ENCODE measurements at places on chromosomes 4 and X. TPM values are rescaled to one million over a fixed set of nuclear protein-coding genes. Genes with fewer than 3 reads are reported as not detected.
A peak's percentile ranks its signal among the peaks of the same experiment; 100 is the strongest.

- DNase-seq: peak; percentile 32
Observed at GRCh38 chr4:120843849-120844527, 78.5 kb downstream of the PRDM5 start.

- peak; percentile 77 for DNase-seq
Observed at GRCh38 chrX:37776283-37776986, 3.4 kb upstream of the CYBB start.

DNA sequence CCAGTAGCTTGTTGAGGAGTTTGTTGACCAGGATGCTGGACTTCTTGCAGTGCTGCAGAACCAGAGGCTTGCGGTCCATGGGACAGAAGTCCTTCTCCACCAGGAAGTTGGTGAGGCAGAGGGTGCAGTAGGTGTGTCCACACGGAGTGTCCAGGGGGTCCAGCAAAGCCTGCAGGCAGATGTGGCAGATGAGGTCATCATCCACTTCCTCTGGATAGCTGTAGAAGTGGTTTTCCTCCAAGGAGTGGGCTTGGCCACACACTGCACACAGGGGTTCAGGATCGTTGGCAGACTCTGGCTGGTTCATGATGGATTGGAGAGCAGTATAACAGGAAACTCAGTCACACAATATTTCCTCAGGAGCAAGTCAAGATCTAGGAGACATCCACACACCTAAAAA is 17.6 kb downstream of the LNX1 start:
- no peak for DNase-seq

- no peak for DNase-seq
Observed at GRCh38 chr4:31045151-31045550, 325.0 kb downstream of the PCDH7 start.

- DNase-seq: no peak
Observed at GRCh38 chr4:14910411-14910810, 91.9 kb upstream of the CPEB2 start.

GRCh38 chr4:32790803-32791202 is 2070.6 kb downstream of the PCDH7 start:
- no peak for DNase-seq

DNA sequence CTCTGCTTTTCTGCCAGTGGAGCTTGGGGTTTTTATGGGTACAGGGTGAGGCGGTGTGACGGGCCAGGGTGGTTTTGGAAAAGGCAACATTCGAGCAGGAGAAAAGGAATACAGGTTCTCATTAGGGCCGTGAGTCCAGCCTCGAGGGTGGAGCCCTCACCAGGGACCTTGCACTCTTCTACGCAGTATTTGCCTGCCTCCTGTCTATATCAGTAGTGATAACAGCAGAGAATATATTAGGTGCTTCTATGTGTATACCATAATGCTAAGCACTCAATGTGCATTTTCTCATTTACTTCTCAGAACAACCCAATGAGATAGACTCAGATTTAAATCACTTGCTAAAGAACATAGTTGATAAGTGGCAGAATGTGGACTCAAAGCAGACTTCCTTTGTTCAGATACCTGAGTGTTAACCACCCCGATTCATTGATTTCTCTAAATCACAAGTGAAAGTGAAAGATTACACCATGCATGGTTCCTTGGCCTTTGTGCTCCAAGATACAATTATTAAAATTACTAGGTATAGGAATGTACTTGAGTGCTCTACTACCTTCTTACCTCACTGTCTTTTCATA is 403.9 kb downstream of the PCDH7 start:
- DNase-seq: no peak

GRCh38 chr4:68591204-68591603 is 15.1 kb upstream of the UGT2B17 start:
- DNase-seq: no peak

DNA sequence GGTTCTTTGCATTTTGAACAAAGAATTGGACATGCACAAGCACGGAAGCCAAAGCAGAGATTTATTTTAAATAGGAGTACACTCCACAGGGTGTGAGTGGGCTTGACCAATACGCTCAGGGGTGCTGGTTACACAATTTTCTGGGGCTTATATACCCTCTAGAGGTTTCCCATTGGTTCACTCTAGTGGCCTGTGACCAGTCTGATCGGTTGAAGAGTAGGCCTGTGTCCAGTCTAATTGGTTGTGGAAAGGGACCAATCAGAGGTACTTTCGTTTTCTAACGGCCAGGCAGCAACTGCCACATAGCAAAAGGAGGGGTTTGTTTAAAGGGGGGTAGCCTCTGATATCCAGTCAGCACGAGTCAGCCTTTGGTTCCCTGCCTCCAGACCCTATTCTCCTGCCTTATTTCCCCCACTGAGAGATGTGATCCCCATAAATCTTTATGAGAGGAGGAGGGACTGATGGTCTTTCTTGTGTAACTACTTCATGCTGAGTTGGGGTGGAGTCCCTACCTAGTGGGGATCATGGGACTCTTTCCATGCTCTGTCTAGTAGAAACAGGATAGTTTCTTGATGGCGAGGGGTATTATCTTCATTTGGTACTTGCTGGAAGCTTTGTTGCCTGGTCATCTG is 11.3 kb upstream of the AREG start:
- DNase-seq: peak; percentile 9

GRCh38 chr4:143294310-143294709 is 42.4 kb upstream of the GAB1 start:
- DNase-seq: no peak

GRCh38 chr4:101274888-101275752 is 72.2 kb downstream of the PPP3CA start:
- DNase-seq: no peak

- no peak for DNase-seq
Observed at GRCh38 chrX:35919536-35920309, at the start of gene CFAP47. TSS of gene CFAP47 (plus strand) at chrX:35919734. CDS start at chrX:35919800, 66 bp downstream.

- no peak for DNase-seq
Observed at GRCh38 chr4:124866301-124866700, 153.8 kb upstream of the ANKRD50 start.

DNA sequence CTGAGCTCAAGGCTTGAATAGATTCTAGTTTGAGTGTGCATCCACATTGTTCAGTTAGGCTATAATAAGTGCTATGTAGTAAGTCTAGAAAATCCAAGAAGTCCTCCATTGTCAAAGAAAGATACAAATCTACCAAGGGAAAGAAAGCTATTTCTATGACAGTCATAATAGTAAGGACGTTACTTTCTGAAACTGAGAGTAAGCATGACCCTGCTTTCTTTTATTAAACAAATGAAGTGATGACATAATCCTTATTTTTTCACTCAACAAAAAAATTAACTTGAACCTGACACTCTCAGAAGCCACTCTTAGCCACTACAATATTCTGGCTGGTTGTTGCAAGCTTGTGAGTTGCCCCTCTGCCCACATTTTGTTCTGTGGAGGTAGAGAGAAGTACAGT is 33.8 kb upstream of the AMELX start:
- no peak for DNase-seq

GRCh38 chr4:26356081-26356501 is 35.3 kb downstream of the RBPJ start:
- DNase-seq: peak; percentile 13

DNA sequence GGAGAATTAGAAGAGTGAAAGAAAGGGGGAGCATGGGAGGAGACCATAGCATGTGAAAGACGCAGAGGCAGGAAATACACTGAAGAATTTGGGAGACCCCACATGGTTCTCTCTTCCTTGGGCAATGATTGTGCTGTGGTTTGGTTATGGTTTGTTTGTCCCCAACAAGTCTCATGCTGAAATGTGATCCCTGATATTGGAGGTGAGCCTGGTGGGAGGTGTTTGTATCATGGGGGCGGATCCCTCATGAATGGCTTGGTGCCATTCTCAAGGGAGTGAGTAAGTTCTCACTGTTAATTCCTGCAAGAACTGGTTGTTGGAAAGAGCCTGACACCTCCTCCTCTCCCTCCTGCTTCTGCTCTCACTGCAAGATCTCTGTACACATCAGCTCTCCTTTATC is 78.6 kb upstream of the RAI2 start:
- DNase-seq: no peak

DNA sequence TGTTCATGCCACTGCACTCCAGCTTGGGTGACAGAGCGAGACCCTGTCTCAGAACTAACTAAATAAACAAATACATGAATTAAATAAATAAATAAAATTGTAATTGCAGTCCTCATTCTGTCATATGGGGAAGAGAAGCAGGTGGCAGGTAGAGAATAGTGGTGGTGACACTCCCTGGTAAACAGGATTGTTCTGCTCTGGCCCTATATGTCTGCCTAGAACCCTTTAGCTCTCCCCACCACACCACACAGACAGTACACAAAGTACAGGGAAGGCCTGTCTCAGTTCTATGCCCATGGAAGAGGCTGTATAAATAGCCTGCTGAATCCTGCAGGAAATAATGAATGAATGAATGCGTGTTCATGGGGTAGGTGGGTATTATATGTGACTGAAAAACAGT is 117.7 kb downstream of the CEP135 start:
- DNase-seq: no peak

DNA sequence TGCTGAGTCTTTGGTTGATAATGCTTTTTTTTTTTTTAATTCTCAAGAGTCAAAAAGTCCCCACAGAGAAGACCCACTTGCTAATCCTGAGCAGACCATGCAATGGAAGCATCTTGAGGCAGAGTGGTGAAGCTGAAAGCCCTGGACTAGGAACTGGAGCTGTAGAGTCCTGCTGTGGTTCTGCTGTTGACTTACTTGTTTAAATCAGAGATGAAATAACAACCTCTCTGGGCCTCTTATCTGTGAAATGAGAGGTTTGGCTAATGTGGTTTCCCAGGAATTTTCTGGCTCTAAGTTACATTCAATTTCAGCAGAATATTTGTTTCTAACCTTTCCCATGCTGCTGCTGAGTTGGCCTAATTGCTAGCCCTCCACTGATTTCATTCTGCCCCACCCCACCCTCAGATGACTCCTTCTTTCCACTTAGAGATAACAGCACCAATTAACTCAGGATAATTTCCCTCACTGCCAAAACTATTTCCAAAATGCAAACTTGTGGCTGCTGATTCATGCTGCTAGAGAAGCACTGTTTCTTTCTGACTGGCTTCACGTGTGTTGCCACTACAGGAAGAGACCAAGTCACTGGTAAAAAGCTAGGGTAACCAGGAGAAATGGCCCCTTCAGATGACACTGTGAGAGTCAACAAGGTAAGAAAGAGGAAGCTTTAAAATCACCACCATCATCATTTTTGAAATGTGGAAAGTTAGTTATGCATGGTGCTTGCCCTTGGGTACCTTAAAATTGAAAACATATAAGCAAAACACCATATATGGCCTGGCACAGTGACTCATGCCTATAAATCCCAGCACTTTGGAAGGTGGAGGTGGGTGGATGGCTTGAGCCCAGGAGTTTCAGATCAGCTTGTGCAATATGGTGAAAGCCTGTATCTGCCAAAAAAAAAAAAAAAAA is 326.4 kb downstream of the DCHS2 start:
- DNase-seq: no peak

DNA sequence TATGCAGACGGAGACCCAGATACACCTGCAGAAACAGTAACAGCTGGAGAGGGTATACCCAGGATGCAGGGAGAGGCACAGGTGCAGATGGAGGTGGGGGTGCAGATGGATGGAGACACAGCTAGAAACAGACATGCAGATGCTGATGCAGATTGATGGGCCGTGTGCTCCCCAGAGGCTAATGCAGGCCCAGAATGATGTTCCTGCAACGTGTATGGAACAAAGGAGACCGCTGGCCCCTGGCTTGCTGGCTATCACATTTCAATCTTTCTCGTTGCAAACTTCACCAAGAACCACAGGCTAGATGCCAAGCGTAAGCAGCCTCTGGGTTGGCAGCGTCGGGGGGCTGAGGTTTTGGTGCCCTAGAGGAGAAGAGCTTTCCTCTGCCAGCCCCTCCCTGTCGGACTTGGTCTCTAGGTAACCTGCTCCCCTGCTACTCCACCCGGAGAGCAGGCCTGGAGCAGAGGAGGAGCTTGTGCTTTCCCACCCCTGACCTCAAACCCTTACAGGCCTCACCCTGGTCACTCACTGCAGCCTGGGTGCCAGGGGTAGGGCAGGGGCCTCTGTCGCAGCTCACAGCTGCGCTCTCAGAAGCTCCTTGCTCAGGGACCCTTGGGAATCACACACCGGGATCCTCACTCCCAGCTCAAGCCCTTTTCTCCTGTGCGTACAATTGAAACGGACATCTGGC is 69.0 kb upstream of the PSAPL1 start:
- no peak for DNase-seq

DNA sequence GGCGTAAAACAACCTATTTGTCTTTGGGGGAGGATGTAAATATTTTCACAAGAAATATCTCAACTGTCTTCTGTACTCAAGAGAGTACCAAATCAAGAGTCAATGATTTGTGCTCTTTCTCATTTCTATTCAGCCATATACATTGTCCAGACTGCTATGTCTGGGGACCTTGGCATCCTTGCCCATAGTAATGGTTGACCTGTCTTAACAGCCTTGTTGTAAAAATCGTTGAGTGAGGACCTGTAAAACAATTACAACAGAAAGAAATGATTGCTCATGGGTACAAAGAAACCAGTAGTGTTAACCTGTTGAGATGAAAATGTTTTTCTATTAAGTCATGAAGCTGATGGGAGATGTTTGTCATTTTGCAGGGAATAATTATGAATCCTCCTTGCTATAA is 56.6 kb downstream of the LNX1 start:
- no peak for DNase-seq

GRCh38 chrX:1493877-1494510 is 41.3 kb upstream of the ASMTL start:
- DNase-seq: peak; percentile 88

The SPP1 gene
- total RNA-seq: not detected

The FAM184B gene
- total RNA-seq: not detected

The EMCN gene
- total RNA-seq: not detected

The IL3RA gene
- total RNA-seq: not detected

The SHROOM4 gene
- not detected for total RNA-seq

The AMOT gene
- 6.8 TPM for total RNA-seq

The PHEX gene
- not detected for total RNA-seq

The MUC7 gene
- total RNA-seq: not detected

All from OCI-LY7 (cell line).